ENCODE measurements at places on chromosomes 7 and 10.

- no peak for DNase-seq
Observed at GRCh38 chr10:52463826-52464225, 149.7 kb downstream of the DKK1 start.

- no peak for DNase-seq
Observed at GRCh38 chr7:144830811-144831210, 5.0 kb downstream of the TPK1 start.

DNA sequence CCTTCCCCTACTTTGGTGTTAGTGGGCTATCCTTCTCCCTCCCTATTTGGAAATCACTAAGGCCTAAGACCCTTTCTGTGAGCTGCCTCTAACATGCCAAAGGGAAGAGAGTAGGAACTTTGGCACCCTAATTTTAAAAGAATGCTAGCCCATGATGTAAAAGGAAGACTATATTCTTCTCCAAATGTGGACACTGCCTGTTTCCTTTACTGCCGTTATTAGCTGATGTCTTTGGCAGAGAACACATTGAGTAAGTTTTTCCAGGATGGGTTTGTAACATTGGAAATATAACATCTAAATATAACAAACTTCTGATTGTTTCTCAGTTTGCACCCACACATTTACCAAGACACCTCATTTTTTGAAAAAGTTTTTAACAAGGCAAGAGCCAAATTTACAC is 56.9 kb upstream of the TNKS2 start:
- DNase-seq = no peak

DNA sequence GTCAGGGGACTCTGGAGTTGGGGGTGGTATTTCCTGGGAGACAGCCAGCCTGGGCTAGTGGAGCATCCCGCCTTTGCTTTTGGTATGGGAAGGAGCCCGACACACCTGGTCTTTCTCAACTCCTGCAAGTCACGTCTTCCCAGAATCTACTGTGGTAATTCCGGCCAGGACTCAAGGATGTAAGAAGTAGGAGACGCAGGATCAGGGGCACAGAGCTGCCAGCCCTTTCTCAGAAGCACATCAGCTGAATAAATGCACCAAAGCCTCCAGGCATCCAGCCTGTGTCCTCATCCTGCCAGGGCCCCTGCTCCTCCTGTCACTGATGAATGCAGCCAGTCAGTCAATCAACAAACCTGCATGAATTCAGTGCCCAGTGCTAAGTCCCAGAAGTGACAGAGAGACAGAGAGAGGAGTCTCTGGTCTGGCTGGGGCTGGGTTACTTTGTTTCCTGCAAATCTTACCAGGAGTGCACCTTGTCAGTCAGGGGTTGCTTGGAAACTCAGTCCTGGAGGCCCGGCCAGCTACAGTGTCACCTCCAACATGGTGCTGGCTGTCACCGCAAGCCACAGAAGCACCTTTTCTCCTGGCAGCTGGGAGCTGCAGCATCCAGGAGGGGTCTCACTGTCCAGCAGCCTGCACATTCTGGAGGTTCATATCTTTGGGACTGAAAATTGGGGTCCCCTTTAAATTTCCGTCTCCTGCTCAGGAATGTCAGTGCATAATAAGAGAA is 101.8 kb downstream of the PTPRE start:
- DNase-seq = no peak

DNA sequence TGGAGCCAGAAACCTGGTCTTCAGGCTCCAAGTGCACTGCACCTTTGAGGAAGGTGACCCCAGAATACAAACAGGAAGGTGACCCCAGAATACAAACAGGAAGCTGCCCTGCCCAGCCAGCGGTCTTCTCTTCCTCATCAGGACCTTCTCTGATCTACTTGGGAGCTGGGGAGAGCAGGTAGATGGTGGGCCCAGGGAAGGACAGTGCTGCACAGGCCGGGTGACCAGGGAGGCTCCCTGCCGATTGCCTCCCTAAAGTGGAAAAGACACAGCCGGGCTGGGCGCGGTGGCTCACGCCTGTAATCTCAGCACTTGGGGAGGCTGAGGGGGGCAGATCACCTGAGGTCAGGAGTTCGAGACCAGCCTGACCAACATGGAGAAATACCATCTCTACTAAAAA is 151.8 kb upstream of the CHST15 start:
- no peak for DNase-seq

DNA sequence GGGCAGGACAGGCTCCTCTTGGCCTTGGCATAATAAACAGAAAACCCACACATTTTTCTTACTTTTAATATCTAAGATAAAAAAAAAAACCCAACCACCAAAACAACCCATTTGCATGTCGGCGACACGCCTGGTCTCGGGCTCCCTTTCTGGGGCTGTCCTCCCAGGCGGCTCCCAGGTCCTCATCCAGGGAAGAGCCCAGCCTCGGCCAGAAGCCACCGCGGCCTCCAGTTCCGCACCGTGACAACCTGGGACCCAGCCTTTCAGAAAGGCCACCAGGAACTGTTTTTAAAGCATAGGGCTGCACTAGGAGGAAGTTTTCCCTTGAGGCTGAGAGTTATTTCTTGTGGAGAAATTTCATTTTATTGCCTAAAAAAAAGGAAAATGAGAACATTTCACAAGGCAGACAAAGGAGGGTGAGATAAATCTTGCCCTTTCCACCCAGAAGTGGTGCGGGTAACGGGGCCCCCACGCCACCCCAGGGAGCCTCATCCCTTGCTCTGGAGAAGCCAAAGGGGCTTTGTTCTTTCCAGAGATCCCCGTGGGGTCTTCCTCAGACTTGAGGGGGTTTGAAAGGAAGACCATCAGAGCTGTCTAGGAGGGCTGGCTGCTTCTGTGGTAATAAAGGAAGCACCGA is 39.2 kb upstream of the MKRN1 start:
- DNase-seq = no peak

DNA sequence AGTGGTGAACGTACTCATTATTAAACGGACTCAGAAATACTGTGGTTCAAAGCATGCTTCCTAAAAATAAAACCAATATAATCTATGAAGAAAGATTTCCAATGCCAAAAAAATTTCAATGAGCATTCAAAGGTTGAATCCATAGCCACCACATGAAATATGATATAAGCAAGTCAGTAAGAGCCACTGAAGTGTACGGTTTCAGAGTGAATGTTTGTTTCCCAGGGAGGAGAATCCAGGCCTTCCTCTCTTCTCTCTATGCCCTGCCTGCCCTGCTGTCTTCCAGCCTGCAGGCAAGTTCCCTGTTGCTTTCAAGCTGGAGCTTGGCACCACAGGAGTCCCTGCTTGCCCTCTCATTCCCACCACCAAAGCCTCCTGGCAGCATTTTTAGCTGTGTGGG is 1171.6 kb upstream of the C7orf33 start:
- DNase-seq = no peak

GRCh38 chr10:33382216-33382600 is 47.7 kb upstream of the NRP1 start:
- no peak for DNase-seq

DNA sequence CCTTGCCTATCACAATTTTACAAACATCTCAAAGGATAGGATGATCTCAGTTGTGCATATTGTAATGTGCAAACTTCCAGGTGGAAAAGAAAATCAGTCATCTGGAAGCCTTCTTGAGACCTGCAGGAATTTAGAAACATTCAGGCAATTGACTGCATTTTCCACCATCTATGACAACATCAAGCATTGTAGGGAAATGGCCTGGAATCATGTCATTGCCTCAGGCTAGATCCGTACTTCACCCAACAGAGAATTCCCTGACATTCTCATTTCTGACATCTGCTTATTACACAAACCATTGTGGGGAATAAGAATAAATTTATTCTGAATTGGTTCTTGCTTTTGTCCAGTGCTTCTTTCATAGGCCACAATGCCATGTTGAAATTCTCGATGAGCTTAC is 124.9 kb upstream of the NPVF start:
- DNase-seq = no peak

DNA sequence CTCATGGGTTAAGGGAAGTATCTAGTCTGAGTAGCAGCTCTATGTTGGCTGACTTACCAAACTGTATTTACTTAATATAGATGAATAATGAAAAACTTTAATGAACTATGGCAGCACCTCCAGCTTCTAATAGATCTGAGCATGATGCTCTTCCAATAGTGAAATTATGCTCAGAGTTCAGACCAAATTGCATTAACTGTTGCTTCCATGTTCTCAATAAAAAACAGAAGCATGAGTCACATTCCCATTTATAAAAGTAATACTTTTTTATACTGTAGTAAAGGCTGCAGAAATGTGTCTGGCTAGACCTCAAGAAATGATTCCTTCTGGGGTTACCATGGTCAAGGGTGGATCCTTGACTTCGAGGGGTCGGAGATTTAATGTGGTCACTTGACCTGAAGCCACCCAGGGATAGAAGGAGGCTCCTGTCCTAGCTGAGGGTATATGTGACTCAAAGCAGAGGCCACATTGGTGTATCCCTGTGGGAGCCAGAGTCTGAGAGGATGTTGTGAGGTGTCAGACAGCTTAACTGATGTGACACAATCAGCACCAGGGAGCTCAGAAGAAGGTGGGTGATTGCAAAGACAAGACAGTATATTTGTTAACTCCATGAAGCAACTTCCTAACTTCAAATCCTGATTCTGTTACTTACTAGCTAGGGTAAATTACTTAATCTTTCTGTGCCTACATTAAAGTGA is 19.8 kb upstream of the PLCE1 start:
- DNase-seq = no peak

- no peak for DNase-seq
Observed at GRCh38 chr7:88457320-88457719, 150.6 kb upstream of the STEAP4 start.
